ENCODE measurements at places on chromosomes 12 and 14.

DNA sequence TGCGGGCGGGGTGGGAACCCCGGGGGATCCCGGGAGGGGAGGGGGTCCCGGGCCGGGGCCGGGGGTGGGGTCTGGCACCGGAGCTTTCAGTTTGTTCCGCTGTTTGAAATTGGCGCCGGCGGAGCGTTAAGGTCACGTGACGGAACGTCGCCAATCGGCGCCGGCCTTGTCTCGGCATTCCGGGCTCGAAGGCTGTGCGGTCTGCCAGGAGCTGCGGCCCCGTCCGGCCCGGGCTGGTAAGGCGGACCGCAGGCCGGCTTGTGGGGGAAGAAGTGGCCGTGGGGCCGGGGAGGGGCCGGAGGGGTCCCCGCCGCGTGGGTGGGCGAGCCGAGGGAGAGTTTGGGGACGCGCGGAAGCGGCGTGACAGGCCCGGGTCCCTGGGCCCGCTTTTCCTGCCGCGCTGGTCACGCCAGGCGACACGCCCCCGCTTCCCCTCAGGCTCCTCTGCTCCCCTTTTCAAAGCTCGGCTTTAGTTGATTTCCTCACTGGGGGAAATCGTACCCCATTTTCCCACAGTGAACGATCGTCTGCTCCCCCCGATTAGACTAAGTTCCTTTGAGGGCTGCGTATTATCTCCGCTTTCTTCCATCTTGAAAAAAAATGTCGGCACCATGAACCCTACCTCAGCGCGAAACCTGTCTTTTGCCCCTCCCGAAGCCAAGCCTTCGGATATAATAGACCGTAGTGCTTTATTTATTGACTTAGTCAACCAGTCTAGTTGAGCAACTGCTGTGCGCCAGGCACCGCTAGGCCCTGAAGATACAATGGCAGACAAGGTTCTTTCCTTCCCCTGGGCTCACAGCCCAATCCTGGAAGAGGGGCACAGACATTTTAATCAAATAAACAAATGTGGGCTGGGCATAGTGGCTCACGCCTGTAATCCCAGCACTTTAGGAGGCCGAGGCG lies at the start of the genes FOXM1 and RHNO1:
TSS of gene FOXM1 (minus strand) at position 128 of the 906 bp plus-strand sequence. CDS start 2,696 bp downstream, outside the sequence.
TSS of gene RHNO1 (plus strand) at position 177 of the 906 bp plus-strand sequence. CDS start 8,144 bp downstream, outside the sequence.
- peak within 1 kb of the TSS; percentile 90 for H3K27ac ChIP-seq
- H3K4me1 ChIP-seq = peaks cover 20% of the 10 kb centered on the region
- DNase-seq = peak; percentile 92
- peak within 1 kb of the TSS; percentile 98 for H3K4me3 ChIP-seq
- no peaks in the 10 kb centered on the region for H3K27me3 ChIP-seq

DNA sequence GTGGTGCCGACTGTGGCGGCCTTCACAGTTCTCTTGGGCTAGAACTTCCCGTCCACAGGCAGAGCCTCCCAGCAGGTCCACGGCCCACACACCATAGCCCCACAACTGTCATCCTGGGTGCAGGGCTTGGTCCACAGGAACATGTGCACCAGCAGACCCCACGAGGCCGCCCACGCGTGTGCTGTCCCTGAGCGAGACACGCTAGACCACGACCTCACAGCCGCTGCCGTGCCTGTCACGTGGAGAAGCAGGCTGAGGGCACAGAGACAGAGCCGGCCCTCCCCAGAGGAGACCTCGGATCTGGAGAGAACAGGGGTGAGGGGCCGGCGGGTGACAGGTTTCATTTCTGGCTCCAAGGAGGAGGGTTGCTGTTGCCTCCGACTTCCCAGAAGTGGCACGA lies 8.9 kb upstream of the GALNT9 start:
- peaks cover 11% of the 10 kb centered on the region for H3K27me3 ChIP-seq
- no peaks in the 10 kb centered on the region for H3K36me3 ChIP-seq
- H3K27ac ChIP-seq = no peak overlapping the region

- H3K4me1 ChIP-seq = no peaks in the 10 kb centered on the region
- no peak for DNase-seq
- H3K36me3 ChIP-seq = peaks cover 6% of the 10 kb centered on the region
Observed at GRCh38 chr12:83128540-83128939, 441.8 kb downstream of the TMTC2 start.

- H3K27me3 ChIP-seq = peaks cover 15% of the 10 kb centered on the region
- no peak overlapping the region for H3K4me3 ChIP-seq
- no peaks in the 10 kb centered on the region for H3K4me1 ChIP-seq
- H3K36me3 ChIP-seq = no peaks in the 10 kb centered on the region
Observed at GRCh38 chr12:131163189-131163738, 209.6 kb downstream of the ADGRD1 start.

GRCh38 chr12:99137124-99137855 lies 492.2 kb downstream of the APAF1 start:
- H3K4me3 ChIP-seq = no peak overlapping the region
- no peak overlapping the region for H3K27ac ChIP-seq
- no peaks in the 10 kb centered on the region for H3K27me3 ChIP-seq

- H3K4me3 ChIP-seq = no peak overlapping the region
- no peaks in the 10 kb centered on the region for H3K36me3 ChIP-seq
- no peak for DNase-seq
- H3K4me1 ChIP-seq = peaks cover 2% of the 10 kb centered on the region
Observed at GRCh38 chr14:73259837-73260236, 22.5 kb downstream of the PAPLN start.

DNA sequence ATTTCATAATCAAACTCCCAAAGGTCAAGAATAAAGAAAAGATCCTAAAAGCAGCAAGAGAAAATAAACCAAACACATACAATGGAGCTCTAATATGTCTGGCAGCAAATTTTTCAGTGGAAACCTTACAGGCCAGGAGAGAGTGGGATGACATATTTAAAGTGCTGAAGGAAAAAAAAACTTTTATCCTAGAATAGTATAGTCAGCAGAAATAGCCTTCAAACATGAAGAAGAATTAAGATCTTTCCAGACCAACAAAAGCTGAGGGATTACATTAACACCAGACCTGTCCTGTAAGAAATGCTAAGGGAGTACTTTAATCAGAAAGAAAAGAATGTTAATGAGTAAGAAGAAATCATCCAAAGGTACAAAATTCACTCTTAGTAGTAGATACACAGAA lies 215.7 kb upstream of the IGF1 start:
- no peaks in the 10 kb centered on the region for H3K4me1 ChIP-seq
- DNase-seq = no peak
- H3K4me3 ChIP-seq = no peak overlapping the region
- peaks cover 9% of the 10 kb centered on the region for H3K27me3 ChIP-seq

DNA sequence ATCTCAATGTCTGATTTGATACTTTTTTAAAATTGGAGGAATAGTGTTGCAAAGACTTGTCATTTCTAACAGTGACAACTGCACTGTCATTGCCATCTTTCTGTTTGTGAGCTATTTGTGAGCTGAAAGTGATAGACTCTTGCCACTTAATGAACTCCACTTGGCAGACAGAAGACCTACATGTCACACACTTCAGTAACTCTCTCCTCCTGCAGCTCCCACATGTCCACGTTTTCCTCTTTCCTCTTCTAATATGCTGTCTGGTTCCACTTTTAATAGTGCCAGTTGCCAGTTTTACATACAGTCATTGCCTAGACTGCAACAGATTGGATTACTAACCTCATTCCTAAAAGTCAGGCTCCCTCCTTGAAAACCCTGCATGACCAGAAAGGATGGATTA lies 121.5 kb downstream of the CAPZA3 start:
- DNase-seq = no peak
- no peaks in the 10 kb centered on the region for H3K27me3 ChIP-seq
- H3K36me3 ChIP-seq = no peaks in the 10 kb centered on the region
- H3K4me3 ChIP-seq = no peak overlapping the region

GRCh38 chr12:120798696-120799095 lies 73.1 kb downstream of the ACADS start:
- no peaks in the 10 kb centered on the region for H3K27me3 ChIP-seq
- DNase-seq = no peak
- no peak overlapping the region for H3K27ac ChIP-seq
- H3K4me1 ChIP-seq = peaks cover 31% of the 10 kb centered on the region
- H3K4me3 ChIP-seq = peak overlapping the region; percentile 34

GRCh38 chr12:93862424-93862823 lies 185.2 kb downstream of the CRADD start:
- H3K27ac ChIP-seq = no peak overlapping the region
- peaks cover 24% of the 10 kb centered on the region for H3K36me3 ChIP-seq
- peaks cover 2% of the 10 kb centered on the region for H3K4me1 ChIP-seq
- DNase-seq = no peak
- no peak overlapping the region for H3K4me3 ChIP-seq

GRCh38 chr12:116630762-116631161 lies 71.6 kb downstream of the MAP1LC3B2 start:
- no peak overlapping the region for H3K4me3 ChIP-seq
- peaks cover 2% of the 10 kb centered on the region for H3K36me3 ChIP-seq
- DNase-seq = no peak
- no peak overlapping the region for H3K27ac ChIP-seq
- peaks cover 24% of the 10 kb centered on the region for H3K27me3 ChIP-seq
- peaks cover 9% of the 10 kb centered on the region for H3K4me1 ChIP-seq

- H3K27ac ChIP-seq = no peak overlapping the region
- no peaks in the 10 kb centered on the region for H3K36me3 ChIP-seq
- peaks cover 5% of the 10 kb centered on the region for H3K4me1 ChIP-seq
Observed at GRCh38 chr12:123767613-123768012, 5.5 kb downstream of the DNAH10 start.

DNA sequence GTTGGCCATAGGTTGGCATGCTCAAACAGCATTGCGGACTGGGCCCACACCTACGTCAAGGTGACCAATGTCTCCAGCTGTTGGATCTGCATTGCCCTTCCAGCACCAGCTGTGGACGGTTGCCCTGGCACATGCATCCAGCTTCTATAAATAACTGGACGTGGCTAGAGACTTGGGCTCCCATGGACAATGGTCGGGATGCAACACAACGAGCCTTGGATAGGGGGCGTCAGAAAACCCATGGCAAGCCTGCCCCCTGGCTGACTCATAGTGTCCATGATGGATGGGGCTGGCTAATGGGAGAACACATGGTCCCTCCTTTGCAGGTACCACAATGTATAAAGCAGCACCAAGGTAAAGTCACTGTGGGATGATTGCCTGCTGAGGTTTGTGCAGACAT lies 331.6 kb upstream of the FAR2 start:
- H3K4me3 ChIP-seq = no peak overlapping the region
- H3K4me1 ChIP-seq = no peaks in the 10 kb centered on the region
- no peaks in the 10 kb centered on the region for H3K27me3 ChIP-seq
- H3K27ac ChIP-seq = no peak overlapping the region
- no peaks in the 10 kb centered on the region for H3K36me3 ChIP-seq

DNA sequence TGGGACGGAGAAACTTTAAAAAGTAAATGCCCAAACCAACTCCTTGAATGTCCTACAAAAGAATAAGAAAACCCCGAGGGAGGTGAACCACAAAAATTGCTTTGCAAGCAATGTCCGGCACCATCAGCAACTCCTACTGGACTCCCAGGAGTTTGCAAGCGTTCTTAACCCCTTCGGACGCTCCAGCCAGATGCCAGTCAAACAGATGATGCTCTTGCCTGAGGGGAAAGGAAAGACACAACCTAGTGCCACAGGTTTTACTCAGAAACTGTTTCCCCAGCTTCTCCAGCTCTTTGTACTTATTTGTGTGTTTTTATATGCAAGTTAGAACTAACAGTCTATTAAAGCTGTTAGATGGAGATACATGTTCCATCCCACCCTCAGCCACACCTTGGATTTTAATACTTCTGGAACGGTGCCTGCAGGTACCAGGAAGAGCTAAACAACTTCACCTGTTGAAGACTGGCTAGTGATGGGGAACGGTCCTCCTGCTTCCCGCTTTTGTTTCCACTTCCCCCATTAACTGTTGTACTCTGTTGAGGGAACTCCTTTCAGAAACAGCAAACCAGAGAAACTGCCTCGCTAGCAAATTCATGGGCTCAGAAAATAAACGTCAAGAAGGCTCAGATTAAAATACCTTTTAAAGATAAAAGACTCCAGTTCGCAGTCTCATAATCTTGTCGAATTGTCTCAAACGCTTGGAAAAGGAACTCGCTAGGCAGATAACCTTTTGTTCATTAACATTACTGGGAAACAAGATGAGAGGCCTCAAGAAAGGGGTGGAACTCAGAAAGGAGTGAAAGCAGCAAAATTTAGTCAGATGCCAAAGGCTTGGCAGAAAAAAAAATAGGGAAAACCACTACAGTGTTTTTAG lies 1.1 kb upstream of the FERMT2 start:
- H3K4me1 ChIP-seq = peaks cover 16% of the 10 kb centered on the region
- H3K27ac ChIP-seq = no peak overlapping the region
- H3K4me3 ChIP-seq = peak overlapping the region; percentile 29
- H3K36me3 ChIP-seq = no peaks in the 10 kb centered on the region
- DNase-seq = no peak
- peaks cover 21% of the 10 kb centered on the region for H3K27me3 ChIP-seq

DNA sequence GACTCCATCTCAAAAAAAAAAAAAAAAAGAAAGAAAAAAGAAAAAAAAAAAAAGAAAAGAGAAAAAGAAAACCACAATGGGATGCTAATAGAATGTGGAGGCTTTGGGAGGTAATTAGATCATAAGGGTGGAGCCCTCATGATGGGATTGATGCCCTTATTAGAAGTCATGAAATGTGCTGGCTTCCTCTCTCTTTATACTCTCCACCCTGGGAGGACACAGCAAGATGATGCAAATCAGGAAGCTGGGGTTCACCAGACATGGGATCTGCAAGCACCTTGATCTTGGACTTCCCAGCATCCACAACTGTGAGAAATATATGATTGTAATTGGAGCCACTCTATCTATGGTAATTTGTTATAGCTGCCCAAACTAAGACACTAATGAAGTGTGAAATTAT lies 13.4 kb upstream of the DRAM1 start:
- no peaks in the 10 kb centered on the region for H3K36me3 ChIP-seq
- no peak overlapping the region for H3K27ac ChIP-seq
- no peak for DNase-seq
- H3K4me1 ChIP-seq = no peaks in the 10 kb centered on the region

GRCh38 chr14:67984274-67984673 lies 164.7 kb downstream of the RAD51B start:
- DNase-seq = no peak
- H3K36me3 ChIP-seq = peaks cover 5% of the 10 kb centered on the region
- H3K27me3 ChIP-seq = no peaks in the 10 kb centered on the region
- no peaks in the 10 kb centered on the region for H3K4me1 ChIP-seq
- no peak overlapping the region for H3K4me3 ChIP-seq
- peak overlapping the region; percentile 5 for H3K27ac ChIP-seq

- H3K27ac ChIP-seq = no peak overlapping the region
- no peaks in the 10 kb centered on the region for H3K36me3 ChIP-seq
- no peak overlapping the region for H3K4me3 ChIP-seq
Observed at GRCh38 chr12:90167518-90168208, 459.0 kb upstream of the ATP2B1 start.

GRCh38 chr14:102029956-102030355 lies 56.9 kb downstream of the HSP90AA1 start:
- no peak for DNase-seq
- H3K36me3 ChIP-seq = peaks cover 45% of the 10 kb centered on the region
- H3K27me3 ChIP-seq = no peaks in the 10 kb centered on the region
- no peaks in the 10 kb centered on the region for H3K4me1 ChIP-seq

- DNase-seq = peak; percentile 54
Observed at GRCh38 chr14:75561013-75561432, 17.4 kb upstream of the FLVCR2 start.

- no peak for DNase-seq
- H3K4me1 ChIP-seq = peaks cover 10% of the 10 kb centered on the region
- H3K27ac ChIP-seq = no peak overlapping the region
Observed at GRCh38 chr12:113136990-113137511, 1.5 kb upstream of the RASAL1 start.

- H3K27ac ChIP-seq = no peak overlapping the region
- DNase-seq = no peak
- H3K4me3 ChIP-seq = no peak overlapping the region
- peaks cover 26% of the 10 kb centered on the region for H3K4me1 ChIP-seq
- no peaks in the 10 kb centered on the region for H3K27me3 ChIP-seq
Observed at GRCh38 chr12:12019881-12020280, 50.9 kb upstream of the BCL2L14 start.

All from memory B cell (primary cell).